Activated naive CD4-positive, alpha-beta T cell treated with anti-CD3 and anti-CD28 coated beads, Interleukin-2, amount 50 U/mL, for 72 hours (primary cell): ENCODE measurements at places on chromosomes 2 and 18. TPM values are rescaled to one million over a fixed set of nuclear protein-coding genes. Genes with fewer than 3 reads are reported as not detected.

Gene G6PC2
- total RNA-seq, result not detected

Gene SERPINB12
- total RNA-seq, result not detected

Gene DSEL
- total RNA-seq, result not detected

Gene NEUROD1
- not detected for total RNA-seq

Gene PAX3
- total RNA-seq, result not detected

Gene SKA1
- total RNA-seq, result 34.6 TPM

Gene LRRFIP1
- 190 TPM for total RNA-seq

Gene BBS5
- total RNA-seq, result 2.0 TPM

Gene GAL3ST2
- total RNA-seq, result 0.16 TPM

Gene ELOA2
- total RNA-seq, result not detected
